Right cardiac atrium (tissue), 5 donors: ENCODE measurements at places on chromosomes 5 and 9. TPM values are rescaled to one million over a fixed set of nuclear protein-coding genes. Genes with fewer than 3 reads are reported as not detected.

The FBP2 gene
- not detected for total RNA-seq

The TSSK1B gene
- not detected for total RNA-seq

The C5orf46 gene
- 1.5 TPM for total RNA-seq

The CCDC183 gene
- 5.0 TPM for total RNA-seq

The DOLPP1 gene
- 6.3 TPM for total RNA-seq

The SPINK6 gene
- not detected for total RNA-seq

The TRPM3 gene
- 1.2 TPM for total RNA-seq

The SLC22A4 gene
- total RNA-seq, result 1.9 TPM

The SURF2 gene
- 11.3 TPM for total RNA-seq

The ACTBL2 gene
- not detected for total RNA-seq

The OBP2B gene
- not detected for total RNA-seq

The SPATA31A1 gene
- total RNA-seq, result not detected

The C9orf57 gene
- total RNA-seq, result not detected

The PPP3R2 gene
- total RNA-seq, result not detected

The BSPRY gene
- 2.3 TPM for total RNA-seq

The SEMA4D gene
- total RNA-seq, result 27.8 TPM

The INSL6 gene
- total RNA-seq, result not detected

The ADAM19 gene
- 24.0 TPM for total RNA-seq

The PKD2L2 gene
- total RNA-seq, result 0.32 TPM

The ADCY2 gene
- 1.5 TPM for total RNA-seq

The ZDHHC11 gene
- 66.1 TPM for total RNA-seq

The ZNF366 gene
- total RNA-seq, result 4.5 TPM

The NPDC1 gene
- 68.3 TPM for total RNA-seq

The BTNL3 gene
- 0.11 TPM for total RNA-seq

The C9orf50 gene
- not detected for total RNA-seq

The MORN5 gene
- total RNA-seq, result not detected

The DIPK1B gene
- 40.8 TPM for total RNA-seq

The DND1 gene
- 0.23 TPM for total RNA-seq

The PCDHGA3 gene
- total RNA-seq, result 7.7 TPM

The SLC25A2 gene
- total RNA-seq, result 0.37 TPM

The PLEKHG4B gene
- total RNA-seq, result not detected

The ASPN gene
- total RNA-seq, result 7.9 TPM

The SPATA31D4 gene
- total RNA-seq, result not detected
